ENCODE measurements at places on chromosomes 2 and 18.
A peak's percentile ranks its signal among the peaks of the same experiment; 100 is the strongest.

- no peak for DNase-seq
Measured at GRCh38 chr2:203820969-203821368, 46.6 kb upstream of the CTLA4 start.

DNA sequence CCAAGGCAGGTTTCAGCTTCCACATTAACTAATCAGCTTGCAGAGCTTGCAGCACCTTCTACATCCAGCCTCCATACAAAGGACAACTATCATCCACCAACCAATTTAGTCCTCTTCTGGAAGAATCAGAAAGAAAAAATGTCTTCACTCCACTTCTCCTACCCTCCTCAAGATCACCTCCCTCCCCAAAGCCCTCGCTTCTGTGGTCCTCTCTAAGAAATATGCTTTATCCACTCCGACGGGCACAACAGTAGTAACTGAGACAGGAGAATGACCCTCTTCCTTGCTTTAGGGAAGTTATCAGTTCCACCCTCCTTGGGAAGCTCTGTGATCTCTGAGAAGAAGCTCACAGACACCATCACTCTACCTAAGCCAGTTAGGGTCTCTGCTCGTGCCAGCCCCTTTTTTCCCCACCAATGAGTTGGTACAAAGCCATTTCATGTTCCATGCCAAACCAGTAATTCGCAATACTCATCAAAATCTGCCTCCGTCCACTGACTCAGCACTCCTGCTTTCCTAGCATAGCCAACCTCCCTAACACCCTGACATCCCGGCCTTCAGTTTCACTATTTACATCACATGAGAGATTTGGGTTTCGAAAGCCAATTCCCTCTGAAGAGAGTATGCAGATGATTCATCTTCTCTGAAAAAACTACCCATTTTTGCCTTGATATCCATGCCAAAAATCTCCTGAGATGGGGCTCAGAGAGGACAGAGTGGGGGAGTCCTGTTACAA lies 114.1 kb upstream of the PKDCC start:
- peak; percentile 60 for DNase-seq

DNA sequence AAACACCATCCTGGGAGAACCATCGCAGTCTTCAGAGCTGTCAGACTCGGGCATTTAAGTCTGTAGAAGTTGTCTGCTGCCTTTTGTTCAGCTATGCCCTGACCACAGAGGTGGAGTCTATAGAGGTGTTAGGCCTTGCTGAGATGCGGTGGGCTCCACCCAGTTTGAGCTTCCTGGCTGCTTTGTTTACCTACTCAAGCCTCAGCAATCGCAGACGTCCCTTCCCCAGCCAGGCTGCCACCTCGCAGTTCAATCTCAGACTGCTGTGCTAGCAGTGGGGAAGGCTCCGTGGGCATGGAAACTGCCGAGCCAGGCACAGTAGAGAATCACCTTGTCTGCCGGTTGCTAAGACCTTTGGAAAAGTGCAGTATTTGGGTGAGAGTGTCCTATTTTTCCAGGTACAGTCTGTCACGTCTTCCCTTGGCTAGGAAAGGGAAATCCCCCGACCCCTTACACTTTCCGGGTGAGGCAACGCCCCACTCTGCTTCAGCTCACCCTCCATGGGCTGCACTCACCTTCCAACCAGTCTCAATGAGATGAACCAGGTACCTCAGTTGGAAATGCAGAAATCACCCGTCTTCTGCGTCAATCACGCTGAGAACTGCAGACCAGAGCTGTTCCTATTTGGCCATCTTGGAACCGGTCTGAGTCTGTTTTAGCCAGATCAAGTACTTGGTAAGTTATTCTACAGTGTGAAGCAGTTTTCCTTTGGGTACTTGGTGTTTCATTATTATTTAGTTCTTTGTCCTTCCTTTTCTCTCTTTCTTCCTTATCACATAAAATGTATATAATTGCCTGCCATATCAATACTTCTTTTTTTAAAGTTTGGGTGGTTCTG lies 71.5 kb downstream of the CDC42EP3 start:
- DNase-seq, result no peak

GRCh38 chr2:36572054-36572718 lies 25.8 kb downstream of the FEZ2 start:
- no peak for DNase-seq

DNA sequence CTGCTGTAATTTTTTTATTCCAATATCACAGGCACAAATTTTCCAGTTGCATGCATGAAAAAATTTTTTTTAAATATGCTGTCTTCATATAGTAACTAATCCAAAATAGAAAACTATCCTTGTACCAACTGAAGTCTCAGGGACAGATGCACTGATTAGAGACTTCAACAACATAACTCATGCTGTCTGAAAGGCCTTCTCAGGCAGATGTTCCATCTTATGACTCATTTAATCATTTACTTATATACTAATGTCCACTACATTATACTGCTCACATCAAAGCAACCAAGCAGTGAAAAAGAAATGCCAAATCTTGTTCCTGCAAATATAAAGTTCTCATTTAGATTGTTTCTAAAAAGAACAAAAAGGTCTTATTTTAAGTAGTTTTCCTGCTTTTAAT lies 53.1 kb downstream of the OLA1 start:
- DNase-seq, result peak; percentile 23

DNA sequence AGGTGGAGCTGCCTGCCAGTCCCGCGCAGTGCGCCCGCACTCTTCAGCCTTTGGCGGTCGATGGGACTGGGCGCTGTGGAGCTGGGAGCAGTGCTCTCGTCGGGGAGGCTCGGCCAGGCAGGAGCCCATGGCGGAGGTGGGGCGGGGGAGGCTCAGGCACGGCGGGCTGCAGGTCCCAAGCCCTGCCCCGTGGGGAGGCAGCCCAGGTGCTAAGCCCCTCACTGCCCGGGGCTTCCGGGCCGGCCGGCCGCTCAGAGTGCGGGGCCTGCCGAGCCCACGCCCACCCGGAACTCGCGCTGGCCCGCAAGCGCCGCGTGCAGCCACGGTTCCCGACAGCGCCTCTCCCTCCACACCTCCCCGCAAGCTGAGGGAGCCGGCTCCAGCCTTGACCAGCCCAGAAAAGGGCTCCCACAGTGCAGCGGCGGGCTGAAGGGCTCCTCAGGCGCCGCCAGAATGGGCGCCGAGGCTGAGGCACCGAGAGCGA lies 316.4 kb downstream of the RND3 start:
- no peak for DNase-seq

- DNase-seq, result no peak
Measured at GRCh38 chr2:181947273-181947672, 38.4 kb upstream of the PPP1R1C start.

DNA sequence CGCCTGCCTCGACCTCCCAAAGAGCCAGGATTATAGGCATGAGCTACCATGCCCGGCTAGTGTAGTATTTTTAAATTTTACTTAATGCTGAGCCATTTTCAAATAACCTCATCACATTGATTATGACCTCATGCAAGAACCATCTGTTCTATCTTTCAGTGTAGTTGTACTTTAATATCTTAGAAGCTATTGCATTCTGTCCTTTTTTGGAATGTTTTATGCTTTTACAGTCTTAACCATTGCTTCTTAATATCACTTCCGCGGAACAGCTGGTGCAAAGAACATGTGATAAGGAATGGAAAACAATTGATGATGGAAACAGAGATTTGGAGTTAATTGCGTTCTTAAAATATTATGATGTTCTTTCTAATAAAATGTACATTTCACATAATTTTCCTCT lies 2.7 kb downstream of the GEN1 start:
- peak; percentile 10 for DNase-seq

DNA sequence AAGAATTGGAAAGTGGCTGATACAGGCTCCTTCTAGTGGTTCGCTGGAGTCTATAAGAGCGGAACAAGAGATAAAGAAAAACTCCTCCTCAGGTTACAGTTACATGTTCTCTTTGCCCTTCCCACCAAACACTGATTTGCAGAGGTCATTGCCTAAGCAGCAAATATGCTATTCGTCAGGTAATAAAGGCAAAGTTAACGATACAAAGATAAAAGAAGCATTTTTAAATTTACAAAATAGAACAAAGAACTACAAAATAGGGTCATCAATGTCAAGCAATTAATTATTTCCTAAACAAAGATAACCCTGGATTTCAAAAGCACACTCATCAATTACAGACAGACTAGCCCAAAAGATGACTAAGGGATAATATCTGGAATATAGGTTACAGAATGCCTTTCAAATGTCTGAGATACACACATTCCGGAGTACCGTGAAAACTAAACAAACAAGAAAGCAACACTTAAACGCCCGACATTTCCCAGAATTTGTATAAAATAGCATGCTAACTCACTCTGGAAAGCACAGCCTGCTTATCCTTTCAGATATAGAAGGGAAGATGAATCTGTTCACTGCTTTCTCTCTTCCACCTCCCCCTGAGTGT lies 186.4 kb downstream of the MREG start:
- no peak for DNase-seq

DNA sequence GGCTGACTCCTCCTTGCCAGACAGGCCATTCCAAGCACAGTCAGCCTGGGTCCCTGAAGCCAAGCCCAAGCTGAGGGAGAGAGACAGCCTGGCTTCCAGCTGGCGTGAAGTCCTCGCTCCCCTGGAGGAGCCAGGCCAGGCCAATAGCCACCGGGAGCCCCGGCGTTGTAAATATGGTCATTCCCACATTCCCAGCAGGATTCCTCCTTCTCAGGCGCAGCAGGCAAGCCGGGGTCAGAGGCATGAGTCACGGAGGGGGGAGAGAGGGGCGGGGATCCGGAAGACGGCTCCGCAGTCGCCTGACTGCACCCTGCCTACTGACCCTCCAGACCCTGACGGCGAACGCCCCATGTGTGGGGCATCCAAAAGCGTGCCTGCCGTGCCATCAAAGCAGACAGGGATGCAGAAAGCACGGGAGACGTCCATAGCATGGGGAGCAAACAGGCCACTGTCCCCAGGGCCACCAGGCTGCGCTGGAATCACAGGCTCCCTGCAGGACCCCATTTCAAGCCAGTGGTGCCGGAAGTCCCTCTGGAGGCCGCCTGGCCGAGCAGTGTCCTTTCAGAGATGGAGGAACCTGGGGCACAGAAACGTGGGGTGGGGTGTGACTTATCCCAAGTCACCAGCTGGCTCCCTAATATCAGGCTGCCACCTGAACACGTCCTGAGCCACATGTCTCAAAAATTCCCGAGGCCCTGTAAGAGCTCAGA lies 48.2 kb downstream of the TWIST2 start:
- peak; percentile 40 for DNase-seq

DNA sequence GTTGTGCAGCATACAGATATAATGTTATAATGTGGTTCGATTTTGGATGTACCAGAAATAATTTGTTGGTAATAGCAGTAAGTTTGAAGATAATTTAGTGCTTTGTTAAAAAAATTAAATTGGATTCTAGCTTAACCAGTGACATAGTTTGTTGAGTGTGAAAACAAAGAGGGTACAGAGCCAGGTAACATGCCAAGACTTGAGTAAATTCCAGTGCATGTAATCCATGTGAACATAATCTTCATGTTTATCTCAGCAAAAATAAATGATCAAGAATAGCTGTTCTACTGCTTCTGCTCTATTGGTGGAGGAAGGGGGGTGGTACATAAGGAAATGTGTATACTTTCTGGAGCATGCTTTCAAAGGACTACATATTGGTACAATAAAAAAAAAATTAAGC lies 165.8 kb downstream of the DNAH7 start:
- no peak for DNase-seq

- DNase-seq, result no peak
Measured at GRCh38 chr18:25817546-25818237, 272.7 kb downstream of the SS18 start.

GRCh38 chr18:63578357-63578958 lies 8.7 kb upstream of the SERPINB13 start:
- peak; percentile 27 for DNase-seq

- peak; percentile 89 for DNase-seq
Measured at GRCh38 chr18:57819671-57820460, 16.8 kb upstream of the ATP8B1 start.

DNA sequence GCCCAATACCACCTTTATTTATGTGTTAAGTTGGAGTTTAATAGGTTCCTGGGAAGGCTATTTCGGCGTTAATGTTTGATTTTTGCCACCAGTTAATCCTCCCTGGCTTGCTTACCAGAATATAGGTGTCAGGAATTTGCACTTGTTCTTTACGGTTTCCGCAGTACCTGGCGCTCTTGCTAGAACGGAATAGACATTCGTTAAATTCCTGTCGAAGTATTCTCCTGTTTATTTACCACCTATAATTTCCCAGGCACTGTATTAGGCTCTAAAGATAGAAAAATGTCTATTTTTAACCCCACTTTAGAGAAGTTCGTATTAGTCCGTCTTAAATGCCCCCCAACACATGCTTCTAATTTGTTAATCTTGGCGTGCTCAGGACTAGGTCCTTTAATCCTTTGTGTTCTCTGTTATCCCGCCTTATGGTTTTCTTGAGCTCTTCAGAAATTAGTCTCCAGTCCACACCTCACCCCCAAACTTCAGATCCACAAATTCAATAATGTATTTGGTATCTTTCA lies 575 bp downstream of the CCDC150 start:
- DNase-seq, result no peak

GRCh38 chr2:216389570-216389969 lies 17.3 kb upstream of the MARCHF4 start:
- DNase-seq, result no peak

- DNase-seq, result peak; percentile 71
Measured at GRCh38 chr2:10659898-10660568, 29.7 kb downstream of the NOL10 start.

GRCh38 chr2:57429831-57430230 lies 616.8 kb upstream of the VRK2 start:
- DNase-seq, result no peak

DNA sequence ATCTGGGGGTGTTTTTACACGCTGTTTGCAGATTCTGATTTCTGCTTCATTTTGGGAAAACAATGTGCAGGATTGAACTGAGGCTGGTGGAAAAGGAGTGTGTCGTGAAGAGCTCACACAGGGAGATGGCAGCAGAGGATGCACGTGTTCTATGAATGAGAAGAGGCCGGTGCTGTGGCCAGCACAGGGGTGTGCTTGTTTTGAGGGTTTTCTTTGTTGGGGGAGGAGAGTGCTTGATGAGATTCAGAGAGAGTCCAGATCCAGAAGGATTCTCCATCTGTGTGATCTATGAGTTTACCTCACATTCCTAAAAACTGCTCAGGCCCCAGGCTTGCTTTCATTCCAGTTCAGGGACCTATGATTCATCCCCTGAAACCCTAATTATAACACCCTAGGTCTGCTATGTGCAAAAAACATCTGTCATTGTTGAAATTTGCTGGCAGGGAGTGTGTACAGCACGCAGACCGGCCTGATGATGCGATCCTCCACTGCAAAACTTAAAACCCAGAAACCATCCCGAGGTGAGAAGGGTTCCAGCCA lies 12.1 kb downstream of the TGFA start:
- DNase-seq, result peak; percentile 51

All from kidney glomerular epithelial cell (primary cell).